Stimulated activated CD8-positive, alpha-beta memory T cell treated with anti-CD3 and anti-CD28 coated beads, Interleukin-15, amount 100 ng/mL, for 24 hours (primary cell): ENCODE measurements at places on chromosomes 4 and X.

DNA sequence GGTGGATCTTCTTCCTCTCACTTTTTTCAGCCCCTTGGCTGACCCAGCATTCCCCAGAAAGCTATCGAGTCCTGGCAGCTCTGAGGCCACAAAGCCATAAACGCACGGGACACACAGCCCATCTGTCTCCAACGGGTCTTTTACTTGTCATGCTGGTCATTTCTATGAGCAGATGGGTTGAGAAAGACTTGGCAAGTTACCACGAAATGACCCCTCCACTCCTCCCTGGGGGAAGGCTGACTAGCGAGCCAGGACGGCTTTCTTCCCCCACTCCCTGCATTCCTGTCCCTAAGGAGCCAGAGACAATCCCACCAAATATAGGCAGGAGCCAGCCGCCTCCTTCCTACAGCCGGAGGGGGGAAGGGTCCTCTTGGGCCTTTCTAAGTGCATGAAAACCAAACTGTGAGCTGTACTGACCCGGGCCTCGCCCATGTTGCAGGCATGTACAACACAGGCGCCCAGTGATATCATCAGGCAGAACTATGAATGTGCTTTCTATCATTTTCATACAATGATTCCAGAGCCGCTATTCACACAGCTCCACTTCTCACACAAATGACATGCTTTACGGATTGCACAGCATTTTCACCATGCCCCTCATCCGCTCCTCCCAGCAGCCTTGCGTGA lies 28.6 kb downstream of the AFAP1 start:
- no peak for DNase-seq

- DNase-seq = no peak
Measured at GRCh38 chr4:55824865-55825264, 5.3 kb downstream of the EXOC1L start.

DNA sequence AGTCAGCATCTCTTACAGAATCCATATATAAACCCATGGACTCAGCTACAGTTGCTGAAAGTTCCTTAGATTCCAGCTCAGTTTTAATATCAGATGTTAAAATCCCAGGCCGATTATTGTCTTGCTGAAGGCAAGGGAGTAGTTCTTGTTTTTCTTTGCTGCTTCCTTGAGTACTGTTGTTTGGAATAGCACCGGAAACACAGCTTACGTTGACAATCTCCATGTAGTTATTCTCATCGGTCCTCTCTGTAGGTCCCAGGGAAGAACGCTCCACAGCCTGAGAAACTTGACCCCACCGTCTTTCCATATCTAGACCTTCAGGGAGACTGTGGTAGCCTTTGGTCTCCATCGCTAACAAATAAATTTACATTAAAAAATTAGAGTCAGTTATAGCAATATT lies 5.7 kb downstream of the NR3C2 start:
- no peak for DNase-seq

- DNase-seq = no peak
Measured at GRCh38 chr4:16019649-16020048, 56.7 kb upstream of the FGFBP2 start.

DNA sequence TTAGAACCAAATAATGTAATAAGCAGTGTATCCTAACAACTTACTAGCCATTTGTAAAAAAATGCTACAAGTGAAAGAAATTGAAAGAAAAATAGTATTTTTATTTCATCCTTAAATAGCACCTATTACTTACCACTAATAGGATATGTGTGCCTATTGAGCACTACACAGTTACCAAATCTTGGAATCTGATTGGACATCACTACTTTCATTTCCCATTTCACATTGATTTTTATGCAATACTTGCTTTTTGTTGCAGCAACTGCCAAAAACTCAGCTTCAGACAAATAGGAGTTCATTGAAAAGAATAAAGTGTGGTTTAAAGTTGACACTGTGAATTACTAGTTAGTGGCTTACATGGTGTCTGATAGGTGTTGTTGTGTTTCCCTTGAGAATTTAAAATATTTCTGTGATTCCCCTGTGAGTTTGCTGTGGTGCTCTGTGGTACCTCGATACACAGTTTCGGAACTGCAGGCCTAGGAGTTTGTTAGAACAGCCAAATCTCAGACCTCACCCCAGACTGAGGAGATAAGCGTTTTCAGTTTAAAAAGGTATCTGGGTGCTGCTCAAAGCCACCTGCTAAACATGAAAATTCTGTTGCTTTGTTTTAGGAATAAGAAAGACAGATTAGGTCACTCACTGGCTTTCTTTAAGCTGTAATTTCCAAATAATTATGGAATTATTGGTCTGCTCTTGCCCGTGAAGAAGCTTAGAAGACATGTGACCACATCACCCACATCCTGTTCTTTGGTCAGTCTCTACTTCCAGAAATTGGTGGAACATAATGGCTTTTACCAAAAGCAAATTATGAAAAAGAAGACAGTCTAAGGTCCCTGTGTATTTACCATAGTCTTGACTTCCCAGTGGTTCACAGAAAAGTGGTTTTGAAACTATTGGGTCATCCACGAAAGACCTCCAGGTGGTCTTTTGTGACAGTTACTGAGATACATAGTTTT lies 97.8 kb downstream of the SYTL5 start:
- no peak for DNase-seq

GRCh38 chr4:121950680-121951520 lies 960 bp downstream of the TRPC3 start:
- DNase-seq = peak; percentile 1
